Activated CD4-positive, alpha-beta T cell treated with anti-CD3 and anti-CD28 coated beads, Interleukin-2, amount 10 ng/mL, durations not matched to agents 24 days and 14 days (primary cell): ENCODE measurements at places on chromosomes 3 and 15.

DNA sequence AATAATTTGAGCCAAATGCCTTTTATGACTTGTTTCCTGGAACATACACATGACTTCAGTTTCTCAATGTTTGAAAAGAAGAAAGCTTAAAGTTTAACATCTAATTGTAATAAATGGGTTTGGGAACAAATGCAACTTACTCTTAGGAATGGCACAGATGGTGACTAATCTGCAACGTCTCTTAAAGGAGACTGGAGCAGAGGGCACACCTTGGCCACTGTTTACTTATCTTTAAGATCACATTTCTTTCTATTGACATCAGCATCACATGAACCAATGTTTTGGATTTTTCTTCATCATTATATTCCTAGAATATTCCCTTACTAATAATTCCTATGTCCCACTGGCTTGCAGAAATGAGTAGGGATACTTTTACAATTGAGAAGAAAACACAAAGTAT lies 229.5 kb downstream of the CHL1 start:
- no peak for DNase-seq

DNA sequence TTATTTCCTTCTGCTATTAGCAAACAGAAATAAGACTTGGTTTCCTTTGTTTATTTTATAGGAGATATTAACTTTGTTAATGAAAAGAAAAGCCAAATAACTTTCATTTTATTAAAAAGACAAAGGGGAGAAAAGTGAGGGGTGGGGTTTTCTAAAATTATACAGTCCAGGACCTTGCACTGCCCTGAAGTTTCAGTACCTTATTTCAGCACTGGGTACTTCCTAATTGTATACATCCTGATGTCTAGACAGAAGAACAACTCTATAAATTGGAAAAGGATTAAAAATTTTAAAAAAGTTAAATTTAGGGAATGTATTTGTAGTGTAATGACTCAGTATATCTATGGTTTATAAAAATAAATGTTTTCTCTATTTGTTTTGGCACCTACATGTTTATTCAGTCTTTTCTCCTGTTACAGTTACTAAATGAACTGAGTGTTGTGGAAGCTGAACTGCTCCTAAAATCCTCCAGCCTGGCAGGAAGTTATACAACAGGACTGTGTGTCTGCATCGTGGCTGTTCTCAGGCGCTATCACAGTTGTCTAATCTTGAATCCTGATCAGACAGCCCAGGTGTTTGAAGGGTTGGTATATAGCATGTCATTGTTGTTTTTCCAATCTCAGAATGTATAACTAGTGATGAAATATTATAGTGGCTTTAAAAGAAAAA lies 27.6 kb upstream of the P2RY13 start:
- no peak for DNase-seq

DNA sequence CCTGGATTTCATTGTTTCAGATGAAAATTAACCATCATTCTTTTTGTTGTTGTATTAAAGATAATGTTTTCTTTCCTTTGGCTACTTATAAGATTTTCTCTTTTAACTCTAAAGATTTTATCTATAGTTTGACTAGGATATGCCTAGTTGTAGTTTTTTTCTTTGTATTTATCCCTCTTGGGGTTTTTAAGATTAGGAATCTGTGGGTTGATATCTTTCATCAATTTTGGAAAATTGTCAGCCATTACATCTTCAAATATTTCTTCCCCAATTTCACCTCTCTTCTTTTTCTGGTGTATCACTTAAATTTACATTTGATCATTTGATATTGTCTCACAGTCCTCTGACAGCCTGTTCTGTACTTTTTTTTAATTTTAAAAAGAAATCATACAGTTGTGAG lies 32.5 kb upstream of the LIMD1 start:
- no peak for DNase-seq

DNA sequence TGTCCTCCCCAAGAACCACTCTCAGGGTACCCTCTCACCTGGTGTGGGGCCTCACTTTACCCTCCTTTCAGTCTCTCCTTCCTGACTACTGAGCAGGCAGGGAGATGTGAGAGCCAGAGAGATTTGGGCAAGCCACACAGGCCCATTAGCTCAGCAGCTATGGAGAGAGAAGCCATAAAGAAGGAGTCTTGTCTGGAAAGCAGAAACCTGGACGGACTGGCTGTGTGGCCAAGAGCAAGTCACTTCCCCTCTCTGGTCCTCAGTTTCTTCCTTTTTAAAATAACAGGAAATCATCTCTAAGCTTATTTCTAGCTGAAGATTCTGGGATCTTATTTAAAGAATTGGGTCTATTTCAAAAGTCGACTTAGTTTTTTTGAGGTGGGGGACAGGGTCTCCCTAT lies 65.8 kb upstream of the ZNF148 start:
- no peak for DNase-seq

- DNase-seq = no peak
These were observed 3.2 kb upstream of the CNOT10 start for GRCh38 chr3:32681811-32682210.

DNA sequence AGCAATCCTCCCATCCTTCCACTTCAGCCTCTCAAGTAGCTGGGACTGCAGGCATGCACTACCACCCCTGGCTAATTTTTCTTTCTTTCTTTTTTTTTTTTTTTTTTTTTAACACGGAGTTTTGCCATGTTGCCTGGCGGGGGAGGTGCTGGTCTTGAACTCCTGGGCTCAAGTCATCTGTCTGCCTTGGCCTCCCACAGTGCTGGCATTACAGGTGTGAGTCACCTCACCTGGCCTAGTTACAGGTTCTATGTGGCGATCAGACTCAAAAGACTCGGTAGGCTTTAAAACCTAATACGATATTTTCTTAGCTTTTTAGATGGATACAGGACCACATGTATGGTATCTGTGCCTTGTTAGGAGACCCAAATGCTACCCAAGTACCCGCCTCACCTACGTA lies 14.0 kb upstream of the SLC25A26 start:
- peak; percentile 27 for DNase-seq

DNA sequence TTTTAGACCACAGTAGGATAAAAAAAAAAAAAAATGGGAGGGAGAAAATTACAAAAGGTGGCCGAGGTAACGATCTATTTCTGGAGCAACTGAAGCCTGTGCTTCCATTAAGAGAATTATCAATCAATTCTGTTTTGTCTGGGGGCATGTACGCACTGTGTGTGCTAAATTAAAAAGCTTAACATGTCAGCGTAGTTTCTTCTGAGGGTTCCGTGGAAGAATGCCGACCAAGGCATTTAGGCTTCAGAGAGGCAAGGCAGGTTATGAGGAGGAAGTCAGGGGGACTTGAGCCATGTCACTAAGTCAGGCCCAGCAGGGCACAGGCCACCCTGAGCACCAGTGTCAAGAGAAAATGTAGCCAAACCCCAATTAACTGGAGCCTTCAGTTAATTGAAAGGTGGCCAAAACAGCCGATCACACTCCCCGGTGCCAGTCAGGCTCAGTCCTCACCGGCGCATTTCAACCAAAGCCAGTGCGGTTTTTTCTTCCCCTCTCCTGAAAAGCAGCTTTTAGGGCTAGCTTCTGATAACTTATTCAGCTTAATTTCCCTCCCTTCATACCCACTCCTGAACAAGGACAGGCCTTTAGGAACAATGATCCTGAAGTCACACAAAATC lies 113.9 kb downstream of the MEGF11 start:
- no peak for DNase-seq

DNA sequence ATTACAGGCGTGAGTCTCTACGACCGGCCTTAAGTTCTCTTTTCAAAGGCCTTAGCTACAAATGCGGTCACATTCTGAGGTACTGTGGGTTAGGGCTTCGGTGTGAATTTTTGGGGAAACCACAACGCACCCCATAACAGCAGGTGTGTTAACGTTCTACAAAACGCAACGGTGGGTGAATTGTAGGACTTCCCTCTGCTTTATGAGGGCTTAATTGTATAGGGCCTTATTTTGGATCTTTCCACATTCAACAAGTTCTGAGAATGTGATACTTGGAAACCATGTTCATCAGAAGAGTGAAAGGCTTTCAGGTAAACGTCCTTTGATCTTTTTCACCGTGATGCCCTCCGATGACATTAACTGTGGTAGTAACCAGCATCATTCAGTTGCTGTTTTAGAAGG lies 998.6 kb upstream of the CFAP20DC start:
- DNase-seq = peak; percentile 91

GRCh38 chr3:43522727-43523362 lies 99.0 kb downstream of the ANO10 start:
- no peak for DNase-seq

DNA sequence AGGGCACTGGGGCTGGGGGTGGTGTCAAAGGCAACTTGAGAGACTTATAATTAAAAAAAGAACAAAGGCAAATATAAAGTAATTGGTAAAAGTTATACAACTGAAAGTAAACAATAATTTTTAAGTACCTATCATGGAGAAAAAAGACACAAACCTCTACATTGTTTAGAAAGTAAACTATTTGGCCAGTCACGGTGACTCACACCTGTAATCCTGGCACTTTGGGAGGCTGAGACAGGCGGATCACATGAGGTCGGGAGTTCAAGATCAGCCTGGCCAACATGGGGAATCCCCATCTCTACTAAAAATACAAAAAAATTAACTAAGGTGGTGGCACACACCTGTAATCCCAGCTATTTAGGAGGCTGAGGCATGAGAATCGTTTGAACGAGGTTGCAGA lies 25.8 kb downstream of the RPSA start:
- DNase-seq = no peak

DNA sequence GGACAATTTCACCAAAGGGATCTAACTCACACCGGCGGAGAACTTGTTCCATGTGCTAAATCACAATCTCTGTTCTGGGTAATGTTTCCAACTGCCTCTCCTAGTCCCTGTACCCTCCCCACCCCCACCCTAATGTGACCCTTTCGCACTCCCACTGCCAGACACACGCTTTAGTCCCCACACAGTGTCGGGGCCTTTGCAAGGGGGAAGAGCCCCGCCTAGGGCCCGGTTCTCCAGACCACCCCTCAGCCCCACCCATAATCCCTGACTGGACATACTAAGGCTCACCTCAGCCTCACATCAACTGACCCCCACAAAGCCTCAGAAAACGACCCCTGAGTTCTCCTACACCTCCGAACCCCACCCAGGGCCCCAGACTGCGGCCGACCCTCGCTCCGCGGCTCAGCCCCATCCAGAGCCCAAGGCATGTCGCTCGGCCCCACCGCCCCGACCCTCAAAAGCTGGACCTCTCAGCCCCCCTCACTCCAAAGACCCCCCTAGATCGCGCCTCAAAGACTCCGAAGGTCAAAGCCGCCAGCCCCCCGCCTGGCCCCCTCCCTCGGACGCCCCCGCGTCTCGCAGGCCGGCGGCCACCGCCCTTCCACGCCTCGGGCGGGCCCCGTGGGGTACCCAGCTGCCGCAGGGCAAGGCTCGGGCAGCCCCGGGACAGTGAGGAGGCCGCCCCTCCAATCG lies 72.0 kb upstream of the MAP4 start:
- no peak for DNase-seq

GRCh38 chr15:88498996-88499395 lies 31.5 kb downstream of the MRPS11 start:
- DNase-seq = no peak

DNA sequence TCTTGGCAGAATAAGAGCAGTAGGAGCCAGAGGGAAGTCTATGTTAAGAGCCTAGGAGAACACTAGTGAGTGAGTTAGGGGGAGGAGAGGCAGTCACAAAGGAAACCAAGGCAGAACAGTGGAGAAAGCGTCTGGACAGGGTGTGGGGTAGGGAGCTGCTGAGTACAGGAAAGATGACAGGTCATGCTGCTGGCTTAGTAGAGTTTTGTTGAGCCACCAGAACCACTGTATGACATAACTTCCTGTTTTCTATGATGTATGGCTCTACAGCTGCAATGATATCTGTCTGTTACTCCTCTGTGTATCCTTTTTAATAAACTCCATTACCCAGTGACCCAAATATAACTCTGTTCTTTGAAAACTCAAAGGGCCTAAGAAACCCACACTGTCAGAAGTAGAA lies 10.6 kb upstream of the STT3B start:
- DNase-seq = peak; percentile 77
